ENCODE measurements at places on chromosomes 4 and X.

DNA sequence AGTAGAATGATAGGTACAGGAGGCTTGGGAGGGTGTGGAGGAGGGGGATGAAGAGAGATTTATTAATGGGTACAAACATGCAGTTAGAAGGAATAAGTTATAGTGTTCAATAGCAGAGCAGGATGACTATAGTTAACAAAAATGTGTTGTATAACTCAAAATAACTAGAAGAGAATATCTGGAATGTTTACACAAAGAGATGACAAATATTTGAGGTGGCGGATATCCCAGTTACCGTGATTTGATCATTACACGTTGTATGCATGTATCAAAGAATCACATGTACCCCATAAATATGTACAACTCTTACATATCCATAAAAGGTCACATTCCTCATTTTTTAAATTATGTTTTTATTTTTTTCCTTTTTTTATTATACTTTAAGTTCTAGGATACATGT lies 456.6 kb downstream of the MAGEB5 start:
- no peak for DNase-seq

- DNase-seq, result no peak
These were observed 545.2 kb downstream of the C4orf33 start for GRCh38 chr4:129641179-129641578.

DNA sequence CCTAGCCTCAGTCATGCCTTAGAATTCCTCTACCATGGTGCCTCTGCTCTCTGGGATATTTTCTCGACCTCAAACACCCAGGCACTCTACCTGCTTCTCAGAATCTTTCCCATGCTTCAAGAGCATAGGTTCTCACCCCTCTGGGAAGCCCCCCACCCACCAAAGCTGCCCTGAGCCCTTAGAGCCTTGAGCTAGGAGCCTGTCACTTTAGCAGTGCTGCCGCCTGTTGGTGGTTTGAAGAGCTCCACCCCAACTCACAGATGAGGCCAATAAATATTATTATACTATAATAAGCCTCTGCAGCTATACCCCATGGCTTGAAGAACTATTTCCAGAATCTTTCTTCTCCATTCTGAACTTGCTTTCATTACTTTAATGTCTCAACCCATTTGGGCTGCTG lies 109.7 kb downstream of the RTL5 start:
- DNase-seq, result no peak

GRCh38 chr4:173499658-173500535 lies 30.1 kb downstream of the HAND2 start:
- DNase-seq, result no peak

- no peak for DNase-seq
These were observed 68.3 kb downstream of the FMR1NB start for GRCh38 chrX:148049441-148049840.

DNA sequence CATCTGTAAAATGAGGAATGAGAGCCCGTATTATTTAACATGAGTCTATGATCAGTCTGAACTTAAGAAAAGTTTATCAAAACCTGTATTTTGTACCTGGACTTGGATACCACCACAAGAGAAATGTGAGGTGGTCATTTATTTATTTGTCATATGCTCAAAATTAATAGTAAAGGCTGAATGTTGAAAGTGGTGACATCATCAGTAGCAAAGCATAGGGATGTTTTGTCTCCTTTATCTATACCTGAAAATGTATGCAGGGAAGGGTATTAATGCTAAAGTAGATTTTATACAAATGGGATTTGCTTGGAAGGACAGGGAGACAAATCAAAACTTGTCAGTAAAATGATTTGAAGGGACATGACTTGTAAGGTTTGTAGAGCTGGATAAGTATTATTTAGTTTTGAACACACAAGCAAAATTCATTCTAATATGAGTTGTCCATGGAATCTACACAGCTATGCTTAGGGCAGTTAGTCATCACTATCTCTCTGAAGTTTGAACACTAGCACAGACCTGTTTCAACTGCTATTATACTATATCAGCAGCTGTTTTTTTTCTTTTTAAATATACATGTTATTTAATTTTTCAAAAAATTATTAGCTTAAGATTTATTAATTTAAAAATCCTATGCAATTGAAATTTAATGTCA lies 52.4 kb upstream of the GUCY1A1 start:
- DNase-seq, result no peak

Measured in brain pericyte (primary cell).